ENCODE measurements at places on chromosomes 3 and 15.

DNA sequence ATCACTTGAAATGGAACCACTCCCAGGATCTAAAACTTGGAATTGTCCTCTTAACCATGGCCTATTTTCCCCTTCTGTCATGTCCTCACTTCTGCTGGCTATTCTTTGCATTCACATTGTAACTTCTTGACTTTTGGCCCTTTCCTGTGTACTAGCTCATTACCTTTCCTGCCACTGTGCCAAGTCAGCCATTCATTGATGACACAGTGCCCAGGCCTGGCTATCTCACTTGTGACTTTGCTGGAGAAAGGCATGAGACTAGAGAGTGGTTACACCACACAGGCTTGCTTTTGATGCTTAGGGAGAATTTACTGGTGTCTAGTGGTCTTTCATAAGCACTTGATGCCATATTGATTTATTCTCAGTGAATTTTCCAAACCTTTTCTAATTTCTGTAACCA lies 101.1 kb downstream of the NR1D2 start:
- DNase-seq: no peak

DNA sequence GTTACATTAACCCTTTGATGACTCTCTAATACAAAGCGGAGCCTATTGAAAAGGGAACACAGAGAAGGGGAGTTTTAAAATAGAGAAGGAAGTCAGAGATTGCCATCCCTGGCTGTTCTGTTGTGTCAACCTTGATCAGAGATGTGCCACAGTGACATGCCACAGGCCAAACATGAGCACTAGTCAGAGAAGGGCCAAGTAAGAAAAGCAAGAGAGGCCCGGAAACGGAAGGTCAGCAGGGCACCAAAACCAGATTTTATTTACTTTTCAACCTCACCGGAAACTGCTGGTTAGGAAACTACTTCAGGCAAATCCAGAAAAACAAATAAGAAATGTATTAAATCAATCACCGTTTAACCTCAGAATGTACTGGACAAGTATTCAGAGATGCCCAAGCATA lies 171.8 kb downstream of the ALCAM start:
- DNase-seq: no peak

DNA sequence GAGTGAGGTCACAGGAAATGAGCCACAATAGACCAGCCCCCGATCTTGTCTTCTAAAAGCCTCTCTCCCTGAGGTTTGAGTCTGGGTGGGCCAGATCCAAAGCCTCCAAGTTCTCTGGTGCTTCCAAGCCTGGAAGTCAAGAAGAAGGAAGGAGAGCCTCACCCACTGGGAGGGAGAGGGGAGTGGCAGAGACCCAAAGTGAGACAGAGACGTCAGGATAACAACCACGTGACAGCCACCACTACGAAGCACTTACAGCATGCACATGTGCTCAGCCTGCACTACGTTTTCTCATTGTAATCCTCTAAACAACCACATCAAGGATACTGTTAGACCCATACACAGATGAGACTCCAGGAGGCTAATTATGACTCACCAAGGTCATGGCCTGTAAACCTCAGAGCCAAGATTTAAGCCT lies 197.3 kb upstream of the LINGO1 start:
- DNase-seq: no peak

DNA sequence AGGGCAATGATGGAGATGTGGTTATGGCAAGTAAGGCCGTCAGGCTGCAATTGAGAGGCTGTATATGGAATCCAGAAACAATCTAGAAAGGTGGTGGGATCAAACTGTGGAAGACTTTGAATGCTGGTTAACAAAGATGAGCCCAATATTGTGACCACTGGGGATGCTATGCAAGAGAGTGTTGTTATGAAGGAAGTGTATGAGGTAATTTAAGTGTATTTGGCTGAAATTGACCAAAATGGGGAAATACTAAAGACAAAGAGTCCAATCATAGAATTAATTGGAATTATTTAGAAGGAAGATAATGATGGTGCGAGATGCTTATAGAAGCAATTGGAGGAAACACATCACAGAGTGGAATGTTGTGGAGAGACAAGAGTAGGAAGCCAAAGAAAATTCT lies 24.5 kb downstream of the BTLA start:
- no peak for DNase-seq

GRCh38 chr15:54082836-54083492 lies 104.7 kb downstream of the UNC13C start:
- DNase-seq: no peak

Measured in prostate gland (tissue), 2 donors.